ENCODE measurements at places on chromosomes 2 and 18.

DNA sequence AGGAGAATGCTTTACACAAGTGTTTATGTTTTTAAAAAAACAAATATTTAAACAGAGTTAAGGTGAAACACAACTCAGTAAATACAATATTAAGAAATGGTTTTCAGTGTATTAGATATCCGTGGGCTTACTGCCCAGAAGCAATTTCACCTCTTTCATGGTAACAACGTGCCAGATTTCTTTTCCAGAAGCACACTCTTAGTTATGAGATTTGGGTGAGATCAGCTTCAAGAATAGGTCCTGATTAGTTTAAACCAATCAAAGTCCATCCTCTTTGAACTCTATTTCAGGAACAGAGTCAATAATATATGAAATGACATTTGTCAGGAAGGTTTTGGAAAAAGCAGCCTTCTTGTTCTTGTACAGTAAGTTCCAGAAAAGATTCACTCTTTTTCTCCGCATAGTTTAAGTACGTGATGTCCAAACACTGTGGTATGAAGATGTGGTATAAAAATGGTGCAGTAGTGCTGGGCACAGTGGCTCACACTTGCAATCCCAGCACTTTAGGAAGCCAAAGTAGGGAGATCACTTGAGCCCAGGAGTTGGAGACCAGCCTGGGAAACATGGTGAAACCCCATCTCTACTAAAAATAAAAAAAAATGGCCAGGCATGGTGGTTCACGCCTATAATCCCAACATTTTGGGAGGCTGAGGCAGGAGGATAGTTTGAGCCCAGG lies 14.7 kb downstream of the USP34 start:
- DNase-seq, result no peak

GRCh38 chr2:120531365-120531764 lies 185.4 kb downstream of the INHBB start:
- no peak for DNase-seq

DNA sequence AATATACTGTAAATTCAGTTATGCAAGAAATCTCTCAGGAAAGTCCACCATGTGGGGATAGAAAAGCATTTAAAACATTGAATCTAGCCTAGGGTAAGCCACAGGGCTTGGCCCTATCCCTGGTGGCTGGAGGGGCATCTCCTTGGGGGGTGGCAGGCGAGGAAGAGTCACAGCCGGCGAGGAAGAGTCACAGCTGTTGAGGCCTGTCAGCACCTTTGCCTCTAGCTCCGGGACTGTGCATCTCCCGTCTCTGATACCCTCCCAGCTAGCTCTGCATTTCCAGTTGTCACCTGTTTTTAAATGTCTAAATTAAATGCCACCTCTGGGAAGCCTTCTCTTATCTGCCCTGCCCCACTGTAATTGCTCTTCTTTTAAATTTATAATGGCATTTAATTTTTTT lies 276.7 kb downstream of the ZNF407 start:
- no peak for DNase-seq

GRCh38 chr2:127810156-127810618 lies 784 bp downstream of the WDR33 start:
- peak; percentile 21 for DNase-seq

- DNase-seq, result no peak
These were observed 18.7 kb upstream of the SLC40A1 start for GRCh38 chr2:189599245-189599644.

DNA sequence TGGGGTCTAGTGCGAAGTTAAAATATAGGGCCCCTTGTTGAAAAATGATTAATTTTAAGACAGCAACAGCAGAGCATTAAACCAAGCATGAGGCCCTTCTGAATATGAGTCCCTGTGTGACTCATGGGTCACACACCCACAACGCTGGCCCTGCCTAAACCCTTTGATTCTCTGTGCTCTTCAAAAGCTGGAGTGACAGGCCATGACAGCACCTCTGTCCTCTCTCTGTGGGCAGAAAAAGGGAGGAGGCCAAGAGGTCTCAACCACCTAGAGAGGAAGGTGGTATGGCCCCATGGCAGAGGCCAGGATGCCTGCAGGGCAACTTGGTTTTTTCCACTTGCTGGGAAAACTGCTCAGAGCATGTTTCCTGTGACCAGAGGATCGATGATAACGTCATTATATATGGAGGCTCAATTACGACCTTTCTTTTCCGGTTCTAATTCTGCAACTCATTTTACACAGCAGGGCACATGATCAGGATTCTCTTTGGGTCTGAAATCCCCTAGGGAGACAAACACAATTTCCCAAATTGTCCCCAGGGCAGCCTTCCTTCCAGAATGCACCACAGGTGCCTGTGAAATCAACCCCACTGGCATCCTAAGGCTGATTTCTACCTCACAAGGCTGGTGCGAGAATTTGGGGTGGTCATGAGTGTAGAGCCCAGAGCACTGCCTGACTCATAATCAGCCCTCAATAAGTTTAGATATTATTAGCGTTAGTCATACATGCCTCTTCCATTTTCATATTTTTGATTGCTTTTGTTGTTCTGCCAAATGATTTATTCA lies 102.0 kb upstream of the PPP1CB start:
- DNase-seq, result no peak

GRCh38 chr2:25219621-25220020 lies 51.2 kb upstream of the POMC start:
- no peak for DNase-seq

GRCh38 chr2:171703574-171704347 lies 16.5 kb downstream of the DYNC1I2 start:
- DNase-seq, result no peak

- DNase-seq, result no peak
These were observed 1.6 kb upstream of the ARHGEF4 start for GRCh38 chr2:130834931-130835765.

- no peak for DNase-seq
These were observed 13.0 kb upstream of the KIF1A start for GRCh38 chr2:240832921-240833494.

GRCh38 chr2:6878549-6878948 lies 972 bp downstream of the RSAD2 start:
- DNase-seq, result no peak

DNA sequence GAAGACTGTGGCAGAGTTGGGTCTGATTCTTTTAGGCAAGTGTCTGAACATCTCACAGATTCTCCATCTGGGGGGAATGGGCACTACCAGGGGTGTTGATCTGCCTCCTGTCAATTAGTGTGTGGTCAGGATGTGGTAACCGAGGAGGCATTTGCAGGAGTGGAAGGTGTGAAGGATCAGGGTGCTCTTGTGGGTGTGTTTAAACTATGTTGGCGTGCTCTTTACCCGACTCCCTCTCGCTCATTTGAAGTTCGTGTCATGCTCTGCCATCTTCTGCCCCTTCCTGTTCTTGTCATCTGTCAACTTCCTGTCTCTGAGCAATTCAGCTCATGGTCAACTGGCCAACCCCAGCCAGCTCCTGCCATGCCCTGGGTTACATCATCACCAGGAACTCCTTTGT lies 107.9 kb downstream of the RTN4 start:
- no peak for DNase-seq

DNA sequence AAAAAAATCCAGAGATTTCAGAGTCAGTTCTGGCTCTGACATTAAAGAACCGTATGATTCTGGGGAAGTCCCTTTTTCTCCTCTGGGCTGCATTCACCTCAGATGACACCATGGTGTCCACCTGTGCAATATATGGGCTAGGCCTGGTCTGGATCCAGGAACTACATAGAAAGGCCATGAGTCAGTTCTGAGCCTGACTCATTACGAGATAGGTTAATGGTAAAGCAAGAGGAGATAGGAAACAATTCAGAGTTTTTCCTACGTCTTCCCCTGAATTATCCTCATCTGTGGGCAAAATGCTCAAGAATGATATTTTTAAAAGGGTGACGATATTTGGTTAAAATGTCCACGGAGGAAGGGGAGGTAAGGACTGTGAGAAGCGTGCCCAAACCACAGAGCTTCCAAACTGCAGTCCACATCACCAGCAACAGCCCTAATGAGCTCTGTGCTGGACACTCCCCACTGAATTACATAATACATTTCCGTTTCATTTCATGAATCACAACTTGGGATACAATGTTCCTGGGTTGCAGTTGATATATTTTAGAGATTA lies 180.1 kb upstream of the OSR1 start:
- peak; percentile 40 for DNase-seq

DNA sequence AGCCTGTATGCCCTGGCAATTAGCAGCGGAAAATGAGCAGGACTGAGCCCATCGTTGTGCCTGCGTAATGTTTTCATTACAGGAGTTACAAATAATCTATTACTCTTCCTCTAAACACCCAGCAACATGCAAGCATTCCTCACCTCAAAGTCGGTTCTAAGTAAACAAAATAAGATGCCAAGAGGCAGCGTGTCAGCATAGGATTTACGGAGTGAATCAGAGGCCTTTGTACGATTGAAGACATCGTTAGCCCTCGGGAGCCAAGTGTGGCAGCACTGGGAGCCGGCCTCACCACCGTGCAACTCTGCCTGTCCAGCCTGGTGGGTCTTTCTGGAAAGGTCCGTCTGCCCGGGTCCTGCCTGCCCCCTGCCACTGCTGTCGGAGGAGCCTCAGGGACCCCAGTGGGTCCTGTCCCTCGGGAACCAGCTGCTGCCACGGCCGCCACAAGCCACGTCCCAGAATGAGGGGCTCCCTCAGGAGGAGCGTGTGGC lies 80.1 kb upstream of the CTDP1 start:
- no peak for DNase-seq

- no peak for DNase-seq
These were observed 75.1 kb upstream of the NT5C1B start for GRCh38 chr2:18664421-18664820.

DNA sequence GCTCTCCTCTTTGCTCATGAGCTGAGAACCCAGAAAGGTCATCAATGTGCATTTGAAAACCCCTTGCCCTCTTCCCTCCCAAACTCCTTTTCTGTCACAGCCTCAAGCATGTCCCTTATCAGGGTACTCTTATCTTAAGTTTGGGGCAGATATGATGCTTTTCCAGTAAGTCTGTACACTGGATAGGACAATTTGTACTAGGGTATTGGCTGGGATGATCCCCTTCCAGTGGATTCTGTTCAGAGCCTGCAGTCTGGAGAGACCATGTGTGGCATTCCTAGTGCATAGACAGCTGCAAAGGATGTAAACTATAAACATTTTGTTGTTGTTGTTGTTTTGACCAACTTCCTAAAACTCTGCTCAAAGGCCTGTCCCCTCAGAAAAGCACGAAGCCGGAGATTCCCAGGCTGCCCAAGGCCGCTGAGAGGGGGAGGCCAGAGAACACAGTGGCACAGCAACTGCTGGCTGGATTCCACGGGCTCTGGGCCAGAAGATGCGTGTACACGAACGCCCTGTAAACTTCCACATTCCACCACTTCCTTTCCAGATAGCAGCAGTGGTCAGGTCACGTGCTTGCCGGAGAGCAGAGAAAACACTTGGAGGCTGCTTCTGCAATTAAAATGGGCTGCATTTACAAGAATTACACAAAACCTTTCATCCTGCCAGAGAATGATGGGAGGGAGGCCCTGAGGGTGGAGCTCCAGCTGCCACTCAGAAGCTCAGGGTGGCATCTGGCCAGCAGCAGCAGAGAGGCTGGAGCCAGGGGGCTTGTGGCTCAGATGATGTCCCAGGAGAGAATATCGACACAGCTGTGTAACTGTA lies 42.1 kb downstream of the BMP10 start:
- DNase-seq, result peak; percentile 89

- peak; percentile 19 for DNase-seq
These were observed 24.4 kb downstream of the ZNF892 start for GRCh38 chr2:95231723-95232122.

- no peak for DNase-seq
These were observed 124.8 kb upstream of the RNF152 start for GRCh38 chr18:62017618-62018017.

DNA sequence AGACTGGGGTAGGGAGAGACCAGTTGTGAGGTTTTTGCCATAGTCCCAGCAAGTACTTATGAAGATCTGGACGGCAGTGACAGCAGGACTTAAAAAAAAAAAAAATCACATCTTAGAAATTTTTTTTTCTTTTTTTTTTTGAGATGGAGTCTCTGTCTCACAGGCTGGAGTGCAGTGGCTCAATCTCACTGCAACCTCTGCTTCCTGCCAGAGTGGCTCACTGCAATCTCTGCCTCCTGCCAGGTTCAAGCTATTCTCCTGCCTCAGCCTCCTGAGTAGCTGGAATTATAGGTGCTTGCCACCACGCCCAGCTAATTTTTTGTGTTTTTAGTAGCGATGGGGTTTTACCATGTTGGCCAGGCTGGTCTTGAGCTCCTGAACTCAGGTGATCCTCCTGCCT lies 22.4 kb upstream of the STAT4 start:
- DNase-seq, result no peak

GRCh38 chr2:25304826-25305596 lies 36.7 kb downstream of the DNMT3A start:
- DNase-seq, result no peak

DNA sequence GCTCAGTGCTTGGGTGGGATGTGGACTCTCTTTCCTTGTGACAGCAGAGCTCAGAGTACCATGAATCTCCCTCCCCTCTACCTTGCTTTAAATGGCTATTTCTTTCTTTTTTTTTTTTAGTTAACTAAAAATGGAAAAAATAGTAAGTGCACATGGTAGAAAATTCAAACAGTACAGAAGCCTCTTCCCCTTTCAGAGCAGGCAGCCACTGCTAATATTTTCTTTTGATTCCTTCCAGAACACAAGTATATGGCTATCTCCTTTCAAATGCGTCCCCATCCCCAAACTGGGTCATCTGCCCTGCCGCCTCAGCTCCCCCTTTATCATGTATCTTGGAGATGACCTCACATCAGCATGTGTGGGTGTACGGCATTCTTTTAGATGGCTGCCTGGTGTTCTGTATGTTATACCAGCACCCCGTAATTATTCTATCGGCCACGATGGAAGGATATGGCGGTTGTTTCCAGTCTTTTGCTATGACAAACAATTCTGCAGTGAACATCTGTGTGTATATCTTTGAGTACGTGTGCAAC lies 70.5 kb upstream of the DLX2 start:
- no peak for DNase-seq

DNA sequence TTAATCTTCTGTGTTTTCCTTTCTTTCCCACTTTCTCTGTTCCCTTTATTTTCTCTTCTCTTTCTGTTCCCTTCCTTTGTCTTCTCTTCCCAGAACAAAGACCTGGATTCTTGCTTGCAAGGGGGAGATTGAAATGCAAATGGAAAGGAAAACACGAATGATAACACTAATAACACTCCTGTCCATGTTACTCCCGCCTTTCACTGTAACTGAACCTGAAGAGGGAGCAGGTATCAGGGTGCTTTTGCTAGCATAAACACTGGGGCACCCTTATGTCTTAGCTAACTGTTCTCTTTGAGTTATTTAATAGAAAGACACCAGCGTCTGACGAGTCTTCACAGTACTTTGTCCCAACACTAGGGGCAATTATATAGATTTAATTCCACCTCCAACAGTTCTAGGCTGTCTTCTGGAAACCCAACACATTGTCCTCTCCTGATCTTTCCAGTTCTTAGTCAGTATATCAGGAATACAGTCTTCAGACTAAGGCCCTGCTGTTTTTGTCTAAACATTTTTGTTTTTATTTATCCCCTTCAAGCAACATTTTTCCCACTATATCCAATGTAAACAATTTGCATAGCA lies 99.2 kb downstream of the PTPRM start:
- no peak for DNase-seq

- DNase-seq, result no peak
These were observed 638.4 kb upstream of the POU3F3 start for GRCh38 chr2:104215269-104216161.

GRCh38 chr18:56402872-56403516 lies 235.4 kb downstream of the TXNL1 start:
- DNase-seq, result peak; percentile 47

All from hepatic stellate cell (primary cell).